ENCODE measurements at places on chromosomes 11 and 22. TPM values are rescaled to one million over a fixed set of nuclear protein-coding genes. Genes with fewer than 3 reads are reported as not detected.

DNA sequence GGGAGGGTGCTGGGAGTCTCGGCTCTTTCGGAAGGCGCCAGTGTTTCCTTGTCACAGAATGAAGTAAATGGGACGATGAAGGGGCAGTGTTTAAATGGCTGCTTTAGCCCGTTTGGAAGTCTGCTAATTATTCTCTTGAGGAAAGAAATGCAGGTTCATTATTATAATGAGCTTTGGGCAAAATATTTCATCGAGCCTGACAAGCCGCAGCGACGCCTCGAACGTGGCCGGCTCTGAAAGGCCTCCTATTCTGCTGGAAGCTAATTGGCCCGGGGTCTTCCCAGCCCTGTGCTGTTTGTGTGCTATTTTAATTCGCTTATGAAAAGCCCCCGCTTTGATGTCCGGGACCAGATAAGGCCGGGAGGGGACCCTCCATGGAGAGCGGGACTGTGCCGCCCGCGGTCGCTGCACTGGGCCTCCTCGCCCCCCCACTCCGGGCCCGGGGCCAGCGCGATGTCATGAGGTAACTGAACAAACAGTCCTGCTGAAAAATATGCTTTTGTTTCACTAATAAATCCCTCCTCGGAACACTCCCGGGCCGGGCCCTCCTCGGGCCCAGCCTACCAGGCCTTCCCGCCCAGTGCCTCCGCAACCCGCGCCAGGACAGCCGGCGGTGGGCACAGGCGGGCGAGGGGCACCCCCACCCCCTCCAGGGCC lies 78.4 kb downstream of the CDKN1C start:
- peak; percentile 81 for DNase-seq

- DNase-seq: no peak
Observed at GRCh38 chr22:28017859-28018258, 98.8 kb upstream of the PITPNB start.

- no peak for DNase-seq
Observed at GRCh38 chr11:102462610-102463009, 10.0 kb upstream of the TMEM123 start.

GRCh38 chr11:81870066-81870412 lies 863.6 kb downstream of the FAM181B start:
- DNase-seq: no peak

- peak; percentile 69 for DNase-seq
Observed at GRCh38 chr22:32206774-32207758, 2.2 kb upstream of the RFPL2 start.

- DNase-seq: no peak
Observed at GRCh38 chr11:17015627-17016126, 1.5 kb upstream of the PLEKHA7 start.

CARD10 gene
- 57.1 TPM for total RNA-seq

- DNase-seq: no peak
Observed at GRCh38 chr11:133833898-133834681, 11.2 kb downstream of the SPATA19 start.

DNA sequence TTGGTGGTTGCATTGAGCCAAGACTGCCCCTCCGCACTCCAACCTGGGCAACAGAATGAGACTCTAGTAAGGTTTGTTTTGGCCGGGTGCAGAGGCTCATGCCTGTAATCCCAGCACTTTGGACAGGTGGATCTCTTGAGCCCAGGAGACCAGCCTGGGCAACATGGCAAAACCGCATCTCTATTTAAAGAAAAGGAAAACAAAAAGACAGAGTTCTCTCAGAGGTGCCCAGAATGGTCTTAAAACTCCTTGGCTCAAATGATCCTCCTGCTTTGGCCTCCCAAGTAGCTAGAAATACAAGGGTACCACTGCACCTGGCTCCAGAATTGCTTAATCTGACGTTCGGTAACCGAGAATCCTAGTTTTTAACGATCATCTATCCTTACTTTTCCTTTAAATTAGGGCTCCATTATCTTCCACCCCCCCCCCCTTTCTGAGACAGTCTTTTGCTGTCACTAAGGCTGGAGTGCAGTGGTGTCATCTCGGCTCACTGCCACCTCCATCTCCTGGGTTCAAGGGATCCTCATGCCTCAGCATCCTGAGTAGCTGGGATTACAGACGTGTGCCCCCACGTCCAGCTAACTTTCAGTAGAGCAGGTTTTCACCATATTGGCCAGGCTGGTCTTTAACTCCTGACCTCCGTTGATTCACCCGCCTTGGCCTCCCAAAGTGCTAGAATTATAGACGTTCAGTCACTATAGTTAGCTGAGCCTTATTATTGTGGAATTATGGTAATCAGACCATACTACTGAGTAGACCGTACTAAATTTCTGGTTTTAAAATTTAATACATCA lies 1.7 kb downstream of the RPS25 start:
- no peak for DNase-seq

PDGFB gene
- 29.6 TPM for total RNA-seq

OR5B2 gene
- not detected for total RNA-seq

TMEM135 gene
- 14.9 TPM for total RNA-seq

BACE1-AS gene
- 1.4 TPM for total RNA-seq

GRCh38 chr22:38859581-38860282 lies 12.3 kb downstream of the CBX6 start:
- DNase-seq: no peak

DNA sequence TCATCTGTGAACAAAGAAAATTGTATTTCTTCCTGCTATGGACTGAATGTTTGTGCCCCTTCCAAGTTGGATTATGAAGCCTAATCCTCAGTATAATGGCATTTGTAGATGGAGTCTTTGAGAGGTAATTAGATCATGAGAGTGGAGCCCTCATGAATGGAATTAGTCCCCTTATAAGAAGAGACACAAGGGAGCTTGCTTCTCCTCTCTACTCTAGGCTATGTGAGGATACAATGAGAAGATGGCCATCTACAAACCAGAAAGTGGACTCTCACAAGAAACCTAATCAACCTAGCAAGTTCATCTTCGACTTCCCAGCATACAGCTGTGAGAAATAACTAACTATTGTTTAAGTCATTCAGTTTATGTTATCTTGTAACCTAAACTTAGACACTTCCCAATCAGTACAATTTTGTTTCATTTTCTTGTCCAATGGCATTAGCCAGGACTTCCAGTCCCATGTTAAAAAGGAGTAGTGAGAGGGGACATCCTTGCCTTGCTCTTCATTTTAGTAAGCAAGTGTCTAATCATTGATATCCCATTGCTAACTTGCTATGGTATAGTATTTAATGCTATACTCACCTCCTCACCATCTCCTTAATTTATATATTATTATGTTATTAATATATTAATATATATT lies 45.7 kb downstream of the PDGFD start:
- DNase-seq: no peak

DNA sequence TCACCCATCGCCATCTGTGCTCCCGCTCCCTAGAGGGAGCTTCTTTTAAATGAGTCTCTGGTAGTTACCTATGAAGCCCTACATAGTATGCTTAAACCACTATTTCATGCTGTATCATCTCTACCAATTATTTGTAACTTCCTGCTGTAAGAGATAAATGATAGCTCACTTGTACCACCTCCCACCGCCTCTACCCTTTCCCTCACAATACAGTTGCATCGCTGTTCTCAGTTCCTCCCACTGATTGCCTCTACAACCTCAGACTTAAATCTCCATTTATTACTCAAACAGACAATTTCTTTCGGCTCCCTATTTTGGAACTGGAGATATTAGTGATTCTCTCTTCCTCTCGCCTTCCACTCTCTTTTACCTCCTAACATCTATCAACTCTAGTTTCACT lies 222.9 kb upstream of the ZC3H12C start:
- DNase-seq: no peak

IGLL1 gene
- not detected for total RNA-seq

DNA sequence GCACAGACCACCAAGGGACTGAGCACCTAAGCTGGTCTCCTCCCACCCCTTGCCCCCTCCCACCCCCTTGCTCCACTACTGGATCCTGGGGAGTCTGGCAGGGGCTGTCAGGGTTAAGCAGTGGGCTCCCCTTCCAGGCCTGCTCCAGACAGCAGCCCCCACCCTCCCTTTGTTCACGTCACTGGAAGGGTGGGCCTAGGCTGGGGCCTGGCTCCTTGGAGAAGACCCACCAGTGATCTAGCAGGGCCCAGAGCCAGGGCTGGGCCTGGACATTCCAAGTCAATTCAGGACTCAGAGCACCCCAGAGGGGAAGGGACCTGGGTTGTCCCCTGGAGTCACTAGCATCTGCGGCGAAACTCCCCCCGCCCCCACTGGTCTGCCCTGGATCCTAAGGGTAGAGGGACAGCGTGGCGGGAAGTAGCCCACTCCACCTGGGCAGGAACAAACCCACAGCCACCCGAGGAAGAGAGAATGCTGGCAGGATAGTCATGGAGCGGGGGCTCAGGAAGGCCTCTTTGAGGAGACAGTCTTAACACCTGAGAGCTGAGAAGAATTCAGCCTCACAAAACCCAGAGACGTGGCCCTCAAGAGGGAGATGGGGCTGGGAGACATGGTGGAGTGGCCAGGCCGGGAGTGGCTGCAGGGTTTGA lies 45.8 kb downstream of the IGLL1 start:
- DNase-seq: no peak

DNA sequence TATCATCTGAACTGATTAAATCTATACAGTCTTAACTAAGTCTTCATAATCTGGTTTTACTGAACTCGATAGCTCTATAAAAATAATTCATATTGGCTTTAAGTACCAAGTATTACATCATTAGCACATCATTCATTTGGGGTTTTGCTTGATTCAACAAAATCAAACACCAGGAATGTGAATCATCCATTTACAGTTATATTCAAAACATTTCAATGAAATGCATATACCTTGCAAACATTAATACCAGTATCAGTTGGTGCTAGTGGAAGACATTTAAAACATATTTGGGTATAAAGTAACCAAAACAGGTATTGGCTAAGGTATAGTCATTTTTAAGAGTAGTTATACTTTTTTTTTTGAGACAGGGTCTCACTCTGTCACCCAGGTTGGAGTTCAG lies 12.2 kb upstream of the CCDC89 start:
- DNase-seq: no peak

- DNase-seq: no peak
Observed at GRCh38 chr11:65380460-65381119, 1.9 kb downstream of the SLC25A45 start.

- DNase-seq: no peak
Observed at GRCh38 chr11:101497291-101497690, 86.5 kb downstream of the TRPC6 start.

AKIP1 gene
- total RNA-seq: 22.4 TPM
